ENCODE measurements at places on chromosomes 6 and 20.

DNA sequence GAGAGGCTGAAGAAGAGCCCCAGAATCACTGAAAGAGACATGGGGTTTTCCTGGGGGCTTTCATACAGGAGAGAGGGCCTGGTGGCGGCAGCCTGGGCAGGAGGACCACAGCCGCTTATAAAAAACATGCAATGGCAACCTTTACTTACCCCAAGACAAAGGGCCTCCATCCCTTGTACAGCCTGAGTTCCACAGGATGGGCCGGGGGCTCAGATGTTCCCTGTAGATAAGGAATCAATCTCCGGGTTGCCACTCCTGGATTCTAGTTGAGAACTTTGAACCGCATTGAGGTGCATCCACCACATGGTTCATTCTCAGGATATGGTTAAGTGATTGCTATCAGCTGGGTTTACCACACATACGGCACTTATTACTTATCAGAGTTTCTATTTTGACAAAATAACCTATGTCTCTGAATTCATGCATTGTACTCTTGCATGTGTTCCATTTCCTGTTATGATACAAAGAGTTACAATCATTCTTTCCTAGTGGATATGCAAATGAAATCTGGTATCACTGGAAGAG is 677.6 kb downstream of the KIF16B start:
- DNase-seq, result no peak

DNA sequence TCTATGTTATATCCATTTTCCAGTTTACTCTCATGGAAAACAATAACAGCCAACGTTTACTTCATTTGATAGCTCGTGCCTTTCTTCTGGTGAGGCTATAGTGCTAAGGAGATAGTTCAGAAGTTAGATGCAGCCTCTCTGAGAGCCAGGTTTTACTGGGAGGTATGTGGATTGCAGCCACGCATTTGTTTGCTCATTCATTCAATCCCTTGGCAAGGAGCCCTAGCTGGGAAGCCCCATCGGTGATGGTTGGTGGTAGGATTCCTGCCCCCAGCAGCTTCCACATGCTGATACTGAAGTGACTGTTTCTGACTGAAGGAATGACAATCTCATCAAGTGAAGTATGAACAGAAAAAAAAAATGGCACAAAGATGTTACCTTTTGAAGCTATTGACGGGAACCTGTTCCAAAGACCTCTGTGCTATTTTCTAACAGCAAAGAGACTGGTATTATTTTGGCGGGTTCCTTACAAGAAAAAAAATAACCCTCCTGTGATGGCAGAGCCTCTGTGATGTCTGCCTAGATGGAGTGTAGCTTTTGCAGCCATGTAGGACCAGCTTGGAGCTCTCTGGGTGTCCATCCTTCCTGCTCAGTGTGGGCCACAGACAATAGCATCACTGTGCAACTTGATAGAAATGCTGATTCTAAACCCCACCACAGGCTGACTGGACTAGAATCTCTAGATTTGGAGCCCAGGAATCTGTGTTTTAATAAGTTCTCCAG is 30.6 kb downstream of the SNAP25 start:
- DNase-seq, result no peak

DNA sequence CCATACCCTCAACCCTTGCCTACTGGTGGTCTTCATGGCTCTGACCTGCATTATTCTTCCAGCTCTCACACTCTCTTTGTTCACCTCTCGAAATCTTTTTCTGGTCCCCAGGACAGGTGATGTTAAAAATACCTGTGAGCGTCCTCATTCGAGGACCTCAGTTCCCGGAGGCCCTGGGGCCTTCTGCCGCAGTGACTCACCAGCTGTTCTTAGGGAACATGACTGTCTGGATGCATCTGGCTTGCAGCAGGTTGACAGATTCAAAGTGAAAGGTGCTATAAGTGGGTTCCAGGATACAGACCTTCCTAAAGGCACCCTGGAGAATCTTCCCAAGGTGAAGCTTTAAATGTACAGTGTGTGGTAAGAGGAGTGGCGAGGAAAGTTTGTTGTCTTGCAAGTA is 210.4 kb upstream of the KCNG1 start:
- DNase-seq, result no peak

DNA sequence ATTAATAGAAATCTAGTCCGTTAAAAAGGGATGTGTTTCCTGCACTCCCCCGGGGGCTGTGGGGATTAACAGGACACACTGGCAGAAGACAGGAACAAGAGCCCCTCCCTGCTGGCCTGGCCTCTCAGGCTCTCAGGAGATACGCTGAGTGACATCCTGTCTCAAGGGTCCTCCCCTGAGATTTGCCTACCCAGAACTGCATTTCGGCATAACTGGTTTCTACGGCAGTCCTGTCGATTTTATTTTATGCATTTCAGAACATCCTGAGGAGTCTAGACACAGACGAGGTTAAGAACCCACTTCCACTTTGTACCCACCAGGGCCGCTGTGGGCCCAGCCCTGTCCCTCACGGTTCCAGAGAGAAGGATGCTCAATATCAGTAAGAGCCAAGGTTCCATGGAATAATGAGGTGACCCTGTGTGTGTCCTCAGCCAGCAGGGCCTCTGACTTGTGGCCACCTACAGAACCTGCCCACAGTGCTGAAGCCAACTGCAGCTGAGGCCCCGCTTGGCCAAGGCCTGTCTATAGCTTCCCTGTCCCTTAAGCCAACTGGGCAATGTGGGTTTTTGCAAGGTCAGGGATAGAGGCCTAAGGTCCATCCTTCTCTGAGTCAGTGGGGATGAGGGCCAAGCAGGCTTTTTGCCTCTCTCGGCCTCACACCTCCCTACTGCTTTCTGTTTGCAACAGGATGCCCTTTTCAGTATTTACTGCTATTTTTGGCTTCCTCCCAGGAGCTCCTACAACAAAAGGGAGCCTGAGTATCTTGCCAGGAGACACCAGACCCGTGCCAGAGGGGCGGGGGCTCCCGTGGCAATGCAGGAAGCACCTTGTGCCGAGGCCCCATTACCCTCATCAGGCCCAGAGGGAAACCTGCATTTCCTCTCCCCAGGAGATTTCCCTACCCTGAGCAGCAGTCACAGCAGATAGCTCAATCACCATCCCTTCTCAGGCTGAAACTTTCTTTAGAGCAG is 14.7 kb downstream of the UQCC2 start:
- no peak for DNase-seq

GRCh38 chr6:905556-905955 is 212.6 kb upstream of the EXOC2 start:
- no peak for DNase-seq

- no peak for DNase-seq
These were observed 119.6 kb downstream of the KIF13A start for GRCh38 chr6:17867880-17868279.

Measured in sigmoid colon (tissue), 7 donors.